ENCODE measurements at places on chromosomes 3 and 15.

DNA sequence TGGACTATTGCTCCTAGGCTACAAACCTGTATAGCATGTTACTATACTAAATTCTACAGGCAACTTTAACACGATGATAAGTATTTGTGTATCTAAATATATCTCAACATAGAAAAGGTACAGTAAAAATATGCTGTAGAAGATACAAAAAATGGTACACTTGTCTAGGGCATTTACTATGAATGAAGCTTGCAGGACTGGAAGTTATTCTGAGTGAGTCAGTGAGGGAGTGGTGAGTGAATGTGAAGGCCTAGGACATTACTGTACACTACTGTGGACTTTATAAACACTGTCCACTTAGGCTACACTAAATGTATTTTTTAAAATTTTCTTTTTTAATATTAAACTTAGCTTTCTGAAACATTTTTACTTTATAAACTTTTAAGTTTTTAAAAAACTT lies 140.5 kb upstream of the SGO1 start:
- no peak for DNase-seq

GRCh38 chr15:43420876-43421275 lies 50.0 kb downstream of the TUBGCP4 start:
- no peak for DNase-seq

GRCh38 chr3:72348357-72348756 lies 499.9 kb downstream of the SHQ1 start:
- no peak for DNase-seq

DNA sequence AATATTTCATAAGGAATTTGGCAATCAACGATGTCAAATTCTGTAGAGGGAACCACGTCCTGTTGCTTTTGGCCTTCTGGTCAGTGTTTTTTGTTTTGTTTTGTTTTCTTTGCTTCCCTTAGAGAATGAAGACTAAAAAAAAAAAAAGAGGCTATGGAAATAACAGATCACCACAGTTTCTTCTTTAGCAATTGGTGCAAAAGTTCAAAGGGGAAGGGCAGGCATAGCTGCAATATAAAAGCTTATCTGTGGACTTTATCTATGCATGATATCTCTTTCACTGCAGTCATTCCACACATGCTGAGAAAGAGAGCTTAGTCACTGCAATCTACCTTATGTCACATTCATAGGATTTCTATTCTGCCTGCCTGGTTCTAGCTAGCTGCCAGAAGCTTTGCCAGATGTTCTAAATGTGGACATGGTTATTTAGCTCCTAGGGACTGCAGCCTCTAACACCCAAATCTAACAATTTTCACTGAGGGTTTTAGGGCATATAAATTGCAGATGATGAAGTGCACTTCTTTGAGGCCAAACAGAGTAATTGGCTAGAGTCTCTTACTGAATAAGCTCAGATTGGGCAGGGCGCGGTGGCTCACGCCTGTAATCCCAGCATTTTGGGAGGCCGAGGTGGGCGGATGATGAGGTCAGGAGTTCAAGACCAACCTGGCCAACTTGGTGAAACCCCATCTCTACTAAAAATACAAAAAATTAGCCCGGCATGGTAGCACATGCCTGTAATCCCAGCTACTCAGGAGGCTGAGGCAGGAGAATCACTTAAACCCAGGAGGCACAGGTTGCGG lies 637.2 kb downstream of the NTRK3 start:
- no peak for DNase-seq

- DNase-seq: no peak
These were observed 664.6 kb downstream of the AGBL1 start for GRCh38 chr15:86744198-86744780.

GRCh38 chr3:114441386-114441785 lies 147.6 kb downstream of the TIGIT start:
- DNase-seq: no peak

- peak; percentile 49 for DNase-seq
These were observed 9.9 kb downstream of the KY start for GRCh38 chr3:134640872-134641470.

DNA sequence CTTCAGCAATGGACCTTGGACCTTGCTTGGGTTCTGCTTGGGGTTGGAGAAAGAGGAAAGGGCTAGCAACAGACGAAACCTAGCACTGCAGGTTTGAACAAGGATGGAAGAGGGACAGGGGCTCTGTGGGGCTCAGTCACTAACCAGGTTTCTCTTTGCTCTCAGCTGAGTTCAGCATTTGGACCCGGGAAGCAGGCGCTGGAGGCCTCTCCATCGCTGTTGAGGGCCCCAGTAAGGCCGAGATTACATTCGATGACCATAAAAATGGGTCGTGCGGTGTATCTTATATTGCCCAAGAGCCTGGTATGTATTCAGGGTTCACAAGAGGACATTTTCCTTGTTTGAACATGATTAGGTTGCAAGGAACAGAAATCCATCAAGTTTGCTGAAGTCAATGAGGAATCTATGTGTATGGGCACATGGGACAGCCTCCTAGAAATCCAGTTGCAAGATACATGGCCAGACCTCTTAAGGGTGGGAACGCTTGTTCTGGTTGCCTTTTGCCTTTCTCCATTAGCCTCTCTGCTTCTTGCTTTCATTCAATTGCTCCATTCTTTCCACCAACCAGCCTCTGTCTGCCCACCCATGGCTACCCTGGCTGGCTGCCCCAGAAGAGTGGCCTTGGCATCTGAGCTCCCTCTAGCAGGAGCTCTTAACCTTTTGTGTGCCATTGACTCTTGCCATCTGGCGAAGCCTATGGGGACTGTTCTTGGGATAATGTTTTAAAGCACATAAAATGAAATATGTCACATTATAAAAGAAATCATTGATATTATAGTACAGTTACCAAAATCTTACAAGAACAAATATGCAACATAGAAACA lies 55.9 kb downstream of the DNASE1L3 start:
- DNase-seq: no peak

DNA sequence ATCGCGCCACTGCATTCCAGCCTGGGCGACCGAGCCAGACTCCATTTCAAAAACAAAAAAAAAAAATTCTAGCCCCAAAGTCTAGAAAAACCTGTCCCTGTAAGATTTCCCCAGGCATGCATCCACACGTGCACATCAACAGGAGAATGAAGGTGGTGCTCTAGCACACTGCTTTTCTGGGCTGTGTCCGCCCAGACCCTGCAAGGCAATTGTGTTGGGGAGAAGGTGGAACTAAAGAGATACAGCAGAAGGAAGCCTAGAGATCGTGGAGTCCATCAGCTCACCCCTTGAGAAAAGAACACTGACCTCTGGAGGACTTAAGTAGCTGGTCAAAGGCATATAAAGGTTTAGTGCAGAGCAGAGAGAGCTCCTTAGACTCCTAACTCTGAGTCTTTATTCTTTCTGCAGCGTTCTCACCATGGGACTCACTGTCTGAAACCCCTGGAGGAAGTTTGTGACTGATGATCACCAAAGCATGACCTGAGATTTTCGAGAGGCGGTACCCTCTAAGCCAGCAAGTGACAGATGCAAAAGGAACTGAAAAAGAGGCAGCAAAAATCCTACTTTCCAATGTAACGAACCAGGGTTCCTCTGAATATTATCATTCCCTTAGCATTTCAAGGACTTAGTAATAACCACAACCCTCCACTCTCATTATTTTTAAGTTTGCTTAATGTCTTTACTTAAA lies 179.8 kb downstream of the MEX3B start:
- no peak for DNase-seq

DNA sequence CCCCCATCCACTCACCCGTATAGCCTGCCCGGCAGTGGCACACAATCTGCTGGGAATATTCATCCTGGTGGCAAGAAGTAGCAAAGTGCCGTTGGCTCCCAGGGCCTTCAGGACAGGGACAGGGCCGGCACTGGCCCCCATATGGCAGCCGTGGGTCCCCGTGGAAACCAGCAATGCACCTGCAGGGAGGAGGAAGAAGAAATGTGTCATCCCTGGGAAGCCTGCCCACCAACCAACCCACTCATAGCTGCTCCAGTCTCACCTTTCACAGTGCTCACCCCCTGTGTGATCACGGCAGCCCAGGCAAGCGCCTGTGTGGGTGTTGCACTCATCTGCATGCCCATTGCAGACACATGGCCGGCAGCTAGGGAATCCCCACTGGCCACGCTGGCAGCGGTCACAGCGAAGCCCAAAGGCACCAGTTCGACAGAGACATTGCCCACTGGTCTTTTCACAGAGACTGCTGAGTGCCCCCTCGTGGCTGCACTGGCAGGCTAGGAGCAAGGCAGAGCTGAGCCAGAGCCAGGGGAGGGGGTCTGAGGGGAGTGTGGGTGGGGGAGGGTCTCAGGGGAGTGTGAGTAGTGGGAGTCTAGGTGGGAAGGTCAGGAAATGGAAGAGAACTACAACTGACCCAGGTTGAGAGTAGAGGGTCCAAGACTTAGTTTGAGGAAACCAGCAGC lies 4.5 kb upstream of the USP19 start:
- no peak for DNase-seq

DNA sequence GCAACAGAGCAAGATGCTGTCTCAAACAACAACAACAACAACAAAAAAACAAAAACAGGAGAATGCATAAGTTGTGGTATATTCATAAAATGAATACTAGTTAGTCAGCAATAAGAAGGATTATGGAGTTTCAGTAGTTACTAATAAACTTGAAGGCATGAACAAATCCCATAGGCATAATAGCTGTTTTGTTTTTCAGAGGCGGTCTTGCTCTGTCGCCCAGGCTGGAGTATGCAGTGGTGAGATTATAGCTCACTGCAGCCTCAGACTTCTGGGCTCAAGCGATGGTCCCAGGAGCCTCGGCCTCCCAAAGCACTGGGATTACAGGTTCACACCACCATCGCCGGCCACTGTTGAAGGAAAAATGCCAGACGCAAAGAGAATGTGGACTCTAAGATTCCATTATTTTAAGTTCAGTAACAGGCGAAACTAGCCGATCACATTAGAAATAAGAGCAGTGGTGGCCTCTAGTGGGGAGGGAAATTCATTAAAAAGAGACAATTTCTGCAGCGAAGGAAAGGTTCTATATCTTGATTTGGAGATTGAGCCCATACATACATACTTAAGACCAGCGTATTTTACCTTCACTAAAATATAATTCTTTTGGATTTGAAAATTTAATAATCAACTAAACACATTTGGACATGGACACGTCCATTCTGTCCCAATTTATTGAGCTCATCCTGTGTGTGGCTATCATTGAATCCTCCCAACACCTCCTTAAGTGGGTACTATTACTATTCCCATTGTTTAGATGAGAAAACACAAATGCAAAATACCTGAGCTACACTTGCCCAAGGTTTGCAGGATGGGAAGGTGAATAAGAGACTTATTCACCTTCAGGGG lies 27.4 kb upstream of the HDAC11 start:
- DNase-seq: peak; percentile 45

DNA sequence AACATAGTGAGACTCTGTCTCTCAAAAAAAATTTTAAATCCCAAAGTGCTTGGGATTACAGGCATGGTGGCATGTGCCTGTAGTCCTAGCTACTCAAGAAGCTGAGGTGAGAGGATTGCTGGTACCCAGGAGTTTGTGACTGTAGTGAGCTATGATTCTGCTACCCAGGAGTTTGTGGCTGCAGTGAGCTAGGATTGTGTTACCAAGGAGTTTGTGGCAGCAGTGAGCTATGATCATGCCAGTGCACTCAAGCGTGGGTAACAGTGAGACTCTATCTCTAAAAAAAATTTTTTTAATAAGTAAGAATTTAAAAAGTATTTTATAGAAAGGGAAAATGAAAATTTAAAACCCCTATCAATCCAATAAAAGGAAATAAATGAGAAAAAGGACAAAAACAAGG lies 69.5 kb downstream of the FAIM start:
- DNase-seq: no peak

DNA sequence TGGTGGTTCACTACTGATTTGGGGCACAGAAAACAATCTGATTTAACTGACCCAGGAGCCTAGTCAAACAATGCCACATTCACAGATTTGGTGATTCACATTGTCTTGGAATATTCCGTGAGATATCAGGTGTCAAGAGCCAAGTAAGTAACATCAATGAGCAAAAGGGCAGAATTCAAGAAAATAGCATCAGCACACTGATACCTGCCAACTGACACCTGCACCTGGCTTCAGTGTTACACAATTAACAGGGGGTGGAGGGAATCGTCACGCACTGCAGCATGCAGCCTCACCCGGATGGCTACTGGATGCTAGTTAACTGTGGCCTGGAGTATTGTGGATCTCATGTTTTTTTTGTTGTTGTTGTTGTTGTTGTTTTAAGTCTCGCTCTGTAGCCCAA lies 17.6 kb downstream of the CCNL1 start:
- no peak for DNase-seq

DNA sequence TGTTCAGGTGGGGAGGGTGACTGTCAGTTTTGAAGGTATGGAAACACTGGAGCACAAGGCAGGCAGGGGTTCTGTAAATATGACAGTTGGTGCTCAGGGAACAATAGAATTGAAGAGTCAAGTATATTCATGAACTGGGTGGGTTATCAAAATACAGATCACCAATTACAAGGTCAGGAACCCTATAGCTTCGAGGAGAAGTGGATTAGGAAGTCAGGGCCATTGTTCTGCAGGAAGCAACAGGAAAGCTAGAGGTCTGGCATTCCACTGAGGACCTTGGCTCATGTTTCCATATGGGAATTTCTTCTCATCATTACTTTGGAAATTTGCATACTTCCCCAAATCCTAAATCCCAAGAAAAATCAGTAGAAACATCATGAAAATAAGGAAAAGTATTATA lies 125.9 kb downstream of the MYRIP start:
- no peak for DNase-seq

- DNase-seq: no peak
These were observed 104.5 kb downstream of the ADCY5 start for GRCh38 chr3:123344175-123344906.

DNA sequence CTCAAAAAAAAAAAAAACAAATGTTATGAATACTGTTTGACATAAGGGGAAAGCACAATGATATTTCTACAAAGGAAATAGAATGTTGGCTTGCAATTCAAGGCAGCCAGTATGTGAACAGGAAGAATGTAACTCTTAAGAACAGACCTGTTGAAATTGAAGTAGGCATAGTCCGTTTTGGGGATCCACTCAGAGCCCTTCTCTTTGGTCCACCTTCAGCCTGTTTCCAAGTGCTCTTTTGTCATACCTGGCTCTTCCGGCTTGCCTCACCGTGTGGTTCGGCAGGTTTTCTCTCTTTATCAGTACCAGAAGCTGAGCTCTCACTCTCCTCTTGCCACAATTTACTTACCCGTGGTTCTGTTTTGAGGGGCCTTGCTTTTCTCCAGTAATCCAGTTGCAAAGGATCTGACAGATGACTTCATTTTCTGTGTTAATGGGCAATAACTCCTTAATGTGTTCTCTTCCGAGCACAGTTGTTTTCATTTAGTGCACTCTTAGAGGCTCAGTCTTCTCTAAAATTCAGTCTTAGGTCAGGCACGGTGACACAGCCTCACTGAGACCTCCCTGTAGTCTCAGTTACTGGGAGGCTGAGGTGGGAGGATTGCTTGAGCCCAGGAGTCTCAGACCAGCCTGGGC lies 6.7 kb downstream of the ABHD17C start:
- DNase-seq: no peak

- no peak for DNase-seq
These were observed 18.2 kb downstream of the PLOD2 start for GRCh38 chr3:146142757-146143156.

Measured in endothelial cell (in vitro differentiated cells).